ENCODE measurements at places on chromosomes 3 and 15.
A peak's percentile ranks its signal among the peaks of the same experiment; 100 is the strongest.

DNA sequence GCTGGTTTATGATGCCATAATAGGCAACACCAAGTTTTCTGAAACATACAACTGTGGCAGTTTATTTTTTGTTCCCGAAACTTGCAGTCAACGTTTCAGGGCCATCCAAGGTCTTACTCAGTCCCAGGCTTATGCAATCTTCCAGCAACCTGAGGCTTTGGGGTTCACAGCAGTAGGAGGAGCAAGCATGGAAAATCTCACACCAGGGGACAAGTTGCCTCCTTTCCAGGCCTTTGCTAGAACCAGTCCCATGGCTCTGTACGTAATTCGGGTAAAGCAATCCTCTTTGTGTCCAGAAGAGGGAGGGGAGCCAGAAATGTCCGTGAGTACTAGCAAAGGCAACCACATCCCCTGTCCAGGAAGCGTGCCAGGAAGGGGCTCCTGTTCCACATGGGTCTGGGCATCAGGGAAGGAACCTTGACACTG, 4.7 kb upstream of the FAM240A start:
- no peak for DNase-seq

DNA sequence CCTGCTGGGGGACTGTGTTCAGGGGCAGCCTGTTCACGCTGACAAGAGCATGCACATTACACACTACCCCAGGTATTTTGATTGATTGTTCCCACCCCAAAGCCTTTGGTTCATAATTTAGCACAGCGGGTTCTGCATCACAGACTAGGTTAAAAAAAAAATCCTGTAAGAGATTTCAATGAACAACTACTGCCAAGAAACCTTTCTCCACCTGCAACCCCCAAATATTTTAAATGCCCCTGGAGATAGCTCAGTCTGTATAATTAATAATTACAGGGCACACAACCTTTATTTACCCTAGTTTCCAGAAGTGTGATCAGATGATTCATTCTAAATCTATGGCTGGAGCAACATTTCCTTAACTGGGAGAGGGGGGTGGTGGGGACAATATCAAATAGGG, 87.6 kb downstream of the NR2F2 start:
- peak; percentile 29 for DNase-seq

DNA sequence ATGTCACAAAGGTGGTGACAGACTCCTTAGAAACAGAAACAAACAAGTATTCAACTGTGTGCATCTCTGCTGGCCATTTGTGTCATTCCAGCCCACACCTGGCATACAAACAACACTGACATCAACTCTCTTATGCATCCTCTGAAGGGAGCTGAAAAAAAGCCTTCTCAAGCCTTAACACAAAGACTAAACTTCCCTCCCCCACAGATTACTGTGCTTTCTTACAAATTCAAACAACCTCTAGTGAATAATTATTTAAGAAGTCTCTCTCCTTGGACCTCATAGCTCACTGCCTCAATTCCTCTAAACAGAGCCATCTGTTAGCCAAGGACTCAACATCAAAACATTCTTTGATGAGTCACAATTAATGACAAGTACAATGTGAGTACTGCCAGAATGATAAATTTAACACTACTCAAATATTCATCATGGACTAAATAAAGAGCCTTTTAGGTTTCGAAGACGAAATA, 132.1 kb downstream of the WDR76 start:
- DNase-seq = peak; percentile 16

- DNase-seq = no peak
These were observed 1.9 kb downstream of the DMXL2 start for GRCh38 chr15:51620641-51621040.

DNA sequence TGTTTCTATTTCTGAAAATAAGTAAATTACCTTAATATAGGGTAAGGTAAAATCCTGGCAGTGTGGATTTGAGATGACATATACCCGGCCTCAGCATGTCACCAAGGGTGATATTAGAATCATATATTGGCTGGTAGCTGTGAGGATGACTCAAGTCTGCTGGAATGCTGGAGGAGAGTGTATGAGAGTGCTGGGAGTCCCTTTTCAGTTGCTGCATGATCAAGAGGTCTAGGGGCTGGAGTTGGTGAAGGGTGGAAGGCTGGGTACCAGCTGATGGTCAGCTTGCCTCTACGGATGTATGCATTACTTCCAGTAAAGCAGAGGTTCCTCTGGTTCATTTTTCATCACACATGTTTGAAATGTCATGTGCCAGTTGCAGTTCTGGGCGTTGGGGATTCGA, 40.6 kb downstream of the SLC25A26 start:
- DNase-seq = no peak

GRCh38 chr15:85615930-85616329, 178.8 kb downstream of the KLHL25 start:
- DNase-seq = peak; percentile 49

- DNase-seq = peak; percentile 86
These were observed 89.0 kb downstream of the IQSEC1 start for GRCh38 chr3:12984023-12984823.

DNA sequence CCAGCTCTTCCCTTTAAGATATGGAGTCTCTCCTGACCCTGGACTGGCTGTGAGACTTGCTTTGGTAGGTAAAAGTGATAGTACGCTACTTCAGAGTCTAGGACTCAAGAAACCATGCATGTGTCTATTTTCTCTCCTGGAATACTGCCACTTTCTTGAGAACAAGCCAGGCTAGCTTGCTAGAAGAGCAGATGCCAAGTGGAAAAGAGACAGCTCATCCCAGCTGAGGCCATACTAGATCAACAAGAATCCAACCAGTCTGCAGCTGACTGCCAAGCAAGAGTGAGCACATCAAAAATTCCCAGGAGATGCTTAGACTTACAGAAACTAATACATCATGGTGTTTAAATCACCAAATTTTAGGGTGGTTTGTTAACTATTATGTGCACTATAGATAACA, 208.3 kb upstream of the RBMS3 start:
- no peak for DNase-seq
